ENCODE measurements at places on chromosomes 5 and 9. TPM values are rescaled to one million over a fixed set of nuclear protein-coding genes. Genes with fewer than 3 reads are reported as not detected.

Gene SLC36A3
- total RNA-seq = not detected

Gene IL4
- not detected for total RNA-seq

Gene CCNO
- total RNA-seq = 0.14 TPM

Gene LCN1
- total RNA-seq = not detected

Gene LECT2
- not detected for total RNA-seq
